ENCODE measurements at places on chromosomes 2 and 18. TPM values are rescaled to one million over a fixed set of nuclear protein-coding genes. Genes with fewer than 3 reads are reported as not detected.

DNA sequence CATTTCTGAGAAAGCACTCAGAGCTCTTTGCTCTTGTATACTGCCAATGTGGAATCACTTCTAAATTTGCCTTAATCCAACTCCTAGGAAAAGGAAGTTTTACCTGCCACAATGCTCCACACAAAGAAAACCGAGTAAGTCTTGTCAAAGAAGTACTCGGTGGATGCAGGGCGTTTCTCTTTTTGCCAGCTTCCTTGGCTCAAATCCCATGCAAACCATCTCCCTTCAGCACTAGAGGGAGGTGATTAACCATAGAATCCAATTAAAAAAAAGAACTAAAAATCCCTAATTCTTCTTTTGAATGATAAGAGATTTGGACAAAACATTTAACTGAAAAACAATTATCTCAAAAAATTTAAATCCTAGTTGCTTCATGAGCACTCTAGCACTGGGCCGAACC, 129.0 kb downstream of the RPRM start:
- no peak for DNase-seq

DNA sequence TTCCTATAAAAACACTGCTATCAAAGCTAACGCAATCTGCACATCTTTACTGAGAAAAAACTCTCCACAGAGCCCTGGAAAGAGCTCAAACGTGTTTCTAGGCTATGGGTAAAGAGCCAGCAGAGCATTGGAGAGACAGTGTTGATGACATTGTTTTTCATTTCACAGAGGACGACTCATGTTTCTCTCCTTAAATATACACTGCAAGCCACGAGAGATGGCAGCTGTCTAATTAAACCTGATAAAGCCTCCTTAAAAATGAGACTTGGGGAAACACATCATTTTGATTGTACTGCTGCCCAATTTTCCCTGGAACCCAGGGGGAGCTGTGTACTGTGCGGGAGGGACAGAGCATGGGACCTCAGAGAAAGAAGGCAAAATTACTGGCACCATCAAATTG, 294.3 kb upstream of the SETBP1 start:
- DNase-seq: no peak

- DNase-seq: no peak
Measured at GRCh38 chr18:36518839-36519238, 221.3 kb downstream of the FHOD3 start.

Gene TRIM43
- total RNA-seq: 0.48 TPM

DNA sequence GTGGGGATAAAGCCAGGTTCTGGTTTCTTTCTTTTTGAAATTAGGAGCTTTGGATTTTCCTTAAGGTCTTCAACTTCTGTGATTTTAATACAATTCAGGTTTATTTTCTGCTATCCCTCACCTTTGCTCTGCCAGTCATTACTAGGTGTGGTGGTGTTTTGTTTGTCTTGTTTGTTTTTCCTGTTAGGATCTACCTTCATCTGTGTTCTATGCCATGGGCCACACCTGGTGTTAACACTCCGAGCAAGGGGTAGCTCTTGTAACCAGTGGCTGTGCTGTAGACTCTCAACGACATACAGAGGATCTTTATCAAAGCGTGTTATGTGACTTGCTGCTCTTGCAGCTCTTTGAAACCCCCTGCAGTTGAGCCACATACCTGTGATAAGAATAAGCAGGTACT, 38.6 kb downstream of the MGAT5 start:
- no peak for DNase-seq

DNA sequence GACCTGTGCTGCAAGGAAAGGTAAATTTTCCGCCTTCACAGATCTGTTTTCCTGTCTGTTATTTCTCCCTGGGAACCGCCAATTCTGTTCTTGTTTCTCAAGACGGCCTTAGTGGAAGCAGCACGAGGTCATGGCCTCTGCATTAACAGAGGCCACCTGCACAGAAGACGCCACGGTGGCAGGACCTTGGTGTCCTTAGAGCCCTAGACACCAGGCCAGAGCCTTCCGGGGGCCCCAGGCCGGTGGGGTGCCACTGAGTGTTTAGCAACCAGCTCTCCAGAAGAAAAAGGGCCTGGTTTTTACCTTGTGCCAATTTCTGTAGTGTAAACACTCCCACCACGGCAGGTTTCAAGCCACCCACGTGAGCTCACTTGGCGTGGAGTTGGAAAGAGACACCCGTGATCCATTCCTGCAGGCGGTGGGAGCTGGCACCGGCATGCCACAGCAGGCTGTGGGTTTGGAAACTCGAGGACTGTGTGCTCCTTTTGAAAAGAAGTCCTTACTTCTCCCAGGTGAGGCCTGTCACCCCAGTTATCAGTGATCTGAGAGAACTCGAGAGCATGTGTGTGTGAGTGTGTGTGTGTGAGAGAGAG, 103.9 kb upstream of the HDAC4 start:
- no peak for DNase-seq

DNA sequence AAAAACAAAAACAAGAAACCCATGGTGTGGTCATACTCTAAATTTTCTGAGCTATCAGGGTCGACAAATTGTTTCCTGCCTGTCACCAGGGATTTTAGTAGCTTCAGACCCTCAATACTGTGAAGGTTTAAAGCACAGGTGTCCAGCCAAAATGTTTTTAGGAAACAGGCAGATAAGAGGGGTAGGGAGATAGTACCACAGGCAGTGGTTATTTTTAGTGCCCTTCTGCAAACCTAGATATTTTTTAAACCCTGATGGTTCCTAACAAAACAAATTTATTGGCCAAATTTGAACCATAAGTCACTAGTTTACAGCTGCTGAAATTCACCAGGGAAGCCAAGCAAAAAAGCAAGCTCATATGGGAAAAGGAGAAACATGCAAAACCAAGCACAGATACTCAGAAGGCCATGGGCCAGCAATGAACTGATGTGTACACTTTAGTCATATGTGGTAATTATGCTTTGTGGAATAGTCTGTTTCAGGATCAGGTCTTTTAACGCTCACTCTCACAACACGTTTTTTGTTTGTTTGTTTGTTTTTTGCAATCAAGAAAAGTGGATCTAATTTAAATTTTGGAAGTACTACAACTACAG, 156.8 kb upstream of the STK17B start:
- no peak for DNase-seq

Gene TTL
- 3.8 TPM for total RNA-seq

- DNase-seq: no peak
Measured at GRCh38 chr18:79768745-79769144, 29.0 kb upstream of the KCNG2 start.

DNA sequence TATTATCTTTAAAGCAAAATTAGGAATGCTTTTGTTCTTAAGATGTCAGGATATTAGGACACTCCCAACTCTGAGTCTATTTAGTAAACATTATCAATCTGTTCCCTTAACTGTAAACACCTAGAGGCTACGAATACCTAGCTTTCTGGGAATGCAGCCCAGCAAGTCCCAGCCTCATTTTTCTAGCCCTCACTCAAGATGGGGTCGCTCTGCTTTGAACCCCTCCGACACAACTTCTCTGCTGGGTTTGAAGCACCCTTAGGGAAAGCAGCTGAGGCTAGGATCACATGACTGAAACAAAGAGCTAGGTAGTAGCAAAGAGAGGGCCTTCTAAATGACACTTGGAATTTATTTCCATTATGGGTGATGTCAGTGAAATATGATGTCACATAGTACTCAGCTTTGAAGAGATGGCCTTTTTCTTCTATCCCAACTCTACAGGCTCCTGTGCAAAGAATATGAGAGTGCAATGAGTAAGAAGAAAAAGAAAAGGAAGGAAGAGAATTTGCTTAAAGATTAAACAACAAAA, 114.7 kb downstream of the CSRNP3 start:
- DNase-seq: no peak

GRCh38 chr2:72293620-72294019, 146.0 kb upstream of the CYP26B1 start:
- no peak for DNase-seq

DNA sequence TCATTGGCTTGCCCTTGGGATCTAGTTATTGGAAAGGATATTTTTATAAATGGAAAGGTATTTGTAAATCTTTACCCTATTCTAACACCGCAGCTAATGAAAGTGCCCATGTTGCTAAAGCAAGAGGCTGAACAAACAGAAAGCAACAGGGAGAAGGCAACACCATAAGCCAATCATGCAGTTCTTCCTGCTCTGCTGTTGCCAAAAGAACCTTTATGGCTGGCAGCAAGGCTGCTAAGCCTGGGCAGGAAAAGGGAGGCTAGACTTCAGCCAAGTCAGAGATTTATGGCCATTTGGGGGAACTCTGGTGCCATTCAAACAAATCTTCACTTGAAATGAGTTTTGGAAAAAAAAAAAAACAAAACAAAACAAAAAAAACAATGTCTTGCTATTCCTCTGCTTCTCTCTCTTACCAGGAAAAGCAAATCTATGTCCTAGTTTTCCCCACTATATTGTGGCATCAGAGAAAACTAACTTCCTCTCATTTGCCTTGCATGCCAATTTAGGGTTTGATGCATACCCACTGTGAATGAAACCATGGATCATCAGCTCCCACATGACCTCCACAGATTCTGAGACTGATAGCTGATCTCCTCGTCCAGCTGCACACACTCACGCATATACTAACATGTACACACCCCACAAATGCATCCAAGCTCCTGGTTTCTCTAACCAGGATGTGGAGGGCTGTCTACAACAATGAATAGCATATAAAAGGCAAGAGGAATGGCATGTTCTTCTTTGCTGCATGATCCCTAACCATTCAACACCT, 179.3 kb downstream of the C1D start:
- DNase-seq: no peak

DNA sequence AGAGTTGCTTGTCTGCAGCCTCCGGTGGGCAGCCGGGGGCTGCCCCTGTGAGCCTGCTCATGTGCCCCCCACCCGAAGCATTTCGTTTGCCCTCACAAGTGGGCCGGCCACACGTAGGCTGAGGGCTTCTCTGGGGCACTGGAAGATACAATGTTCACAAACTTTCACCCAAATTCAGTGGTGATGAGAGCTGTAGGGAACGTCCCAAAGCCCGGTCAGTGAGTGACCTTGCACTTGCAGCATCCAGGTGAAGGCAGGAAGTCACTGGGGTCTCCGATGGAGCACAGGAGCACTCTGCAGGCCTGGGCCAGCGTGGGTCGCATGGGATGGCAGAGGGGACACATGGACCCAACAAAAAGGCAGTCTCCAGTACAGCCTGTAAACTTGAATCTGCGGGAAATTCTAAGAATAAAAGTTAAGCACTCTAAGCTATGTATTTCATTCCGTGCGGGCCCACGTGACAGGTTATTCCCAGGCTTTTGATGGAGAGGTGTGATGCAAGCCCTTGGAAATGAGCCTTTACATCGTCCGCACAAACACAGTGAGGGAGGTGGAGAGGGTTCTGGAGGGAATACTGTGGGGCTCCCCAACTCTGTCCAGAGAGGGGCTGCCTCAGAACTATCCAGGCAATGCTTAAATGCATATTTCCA, 42.5 kb downstream of the CNGA3 start:
- DNase-seq: no peak

DNA sequence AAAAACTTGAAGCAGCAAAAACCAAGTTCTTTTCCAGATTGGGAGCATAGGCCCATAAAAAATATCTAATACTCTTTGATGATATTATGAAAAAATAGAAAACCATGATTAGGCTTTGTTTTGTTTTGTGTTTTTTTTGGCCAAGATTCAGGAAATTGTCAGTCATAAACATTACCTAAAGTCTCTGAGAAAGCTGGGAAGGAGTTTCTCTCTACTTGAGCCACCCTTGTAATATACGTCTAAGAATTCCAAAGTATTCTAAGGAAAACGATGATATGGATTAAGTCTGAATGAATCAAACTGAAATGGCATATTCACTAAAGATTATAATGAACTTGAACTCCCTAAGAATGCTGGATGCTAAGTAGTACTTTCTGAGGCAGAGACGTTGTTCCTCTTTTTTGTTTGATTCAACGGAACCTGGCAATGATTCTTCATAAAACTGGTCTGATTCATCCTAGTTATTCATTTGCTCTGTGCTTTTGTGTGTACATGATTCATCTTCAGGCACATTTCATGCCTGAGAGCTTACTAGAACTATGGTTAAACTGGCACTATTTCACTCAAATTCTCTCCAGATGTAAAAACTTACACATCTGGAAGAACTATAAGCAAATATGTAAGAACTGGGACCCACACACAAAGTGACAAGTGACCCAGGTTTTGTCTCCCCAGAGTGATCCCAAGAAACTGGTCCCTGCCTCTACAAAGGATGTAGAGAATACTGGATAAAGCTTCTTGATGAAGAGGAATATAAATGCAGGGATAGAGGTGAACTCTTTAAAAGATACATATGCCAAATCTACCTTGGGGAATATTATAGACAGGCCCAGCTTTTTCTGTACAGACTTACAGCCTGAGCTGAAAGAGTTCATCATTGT, 159.7 kb downstream of the DOCK10 start:
- no peak for DNase-seq

Gene PARD6G
- total RNA-seq: 11.2 TPM

Gene HAUS1
- 24.8 TPM for total RNA-seq

Gene TLX2
- not detected for total RNA-seq

DNA sequence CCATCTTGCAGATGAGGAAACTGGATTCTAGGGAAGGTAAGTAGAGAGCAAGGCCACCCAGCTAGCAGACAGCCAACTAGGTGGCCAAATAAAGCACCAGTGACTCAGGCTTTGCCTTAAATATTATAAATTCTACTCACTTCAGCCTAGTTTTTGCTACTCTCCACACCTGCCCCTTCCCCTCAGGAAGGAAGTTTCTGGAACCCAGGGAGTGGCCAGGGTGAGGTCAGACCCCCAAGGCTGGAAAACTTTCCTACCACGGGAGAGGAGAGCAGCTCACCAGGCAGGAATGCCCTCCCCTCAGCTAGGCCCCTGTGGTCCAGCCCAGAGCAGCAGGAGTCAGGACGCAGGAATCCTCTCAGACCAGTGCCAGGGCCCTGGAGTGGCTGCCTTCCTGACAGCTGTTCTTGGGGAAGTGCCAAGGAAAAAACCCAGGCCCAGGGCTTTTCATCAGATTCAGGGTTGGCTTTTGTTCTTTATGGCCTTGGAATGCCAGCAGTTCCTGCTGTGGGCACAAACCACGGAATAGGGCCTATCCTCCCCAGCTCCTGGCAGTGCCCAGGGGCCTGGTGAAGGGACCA, 5.1 kb upstream of the PAX8 start:
- peak; percentile 68 for DNase-seq

DNA sequence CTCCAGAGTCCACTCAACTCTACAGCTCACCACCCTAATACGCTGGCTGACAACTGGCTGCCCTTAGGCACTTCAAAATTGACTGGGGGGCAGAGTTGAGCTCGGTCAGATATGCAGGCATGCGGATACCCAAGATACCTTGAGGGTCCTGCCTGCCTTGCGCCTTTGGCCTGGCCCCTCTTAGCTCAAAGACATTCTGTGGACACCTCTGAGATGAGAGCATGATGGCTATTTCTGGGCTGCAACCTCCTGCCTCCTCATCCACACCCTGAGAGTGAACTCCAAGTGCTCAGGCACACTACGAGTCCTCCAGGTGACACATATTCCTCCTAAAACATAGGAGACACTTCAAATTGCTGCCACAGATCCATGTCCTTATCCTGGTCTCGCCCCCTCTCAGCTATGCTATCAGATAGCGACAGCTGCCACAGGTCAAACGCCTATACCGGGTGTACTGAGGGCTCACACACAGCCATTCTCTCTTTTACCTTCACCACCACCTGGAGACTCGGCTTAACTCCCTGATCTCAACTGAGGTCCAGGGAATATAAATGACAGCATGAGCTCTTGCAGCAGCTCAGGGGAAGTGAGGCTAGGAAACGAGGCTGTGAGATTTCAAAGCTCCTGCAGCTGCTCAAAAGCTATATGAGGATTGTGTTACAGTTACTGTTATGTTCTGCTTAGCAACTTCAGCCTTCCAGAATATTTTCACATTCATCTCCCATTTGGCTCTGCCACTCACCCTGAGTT, 60.5 kb upstream of the TEX51 start:
- DNase-seq: no peak

- DNase-seq: no peak
Measured at GRCh38 chr2:48560546-48561209, 30.7 kb downstream of the STON1 start.

Data from uterus (tissue), 4 donors.